ENCODE measurements at places on chromosomes 4 and X.

DNA sequence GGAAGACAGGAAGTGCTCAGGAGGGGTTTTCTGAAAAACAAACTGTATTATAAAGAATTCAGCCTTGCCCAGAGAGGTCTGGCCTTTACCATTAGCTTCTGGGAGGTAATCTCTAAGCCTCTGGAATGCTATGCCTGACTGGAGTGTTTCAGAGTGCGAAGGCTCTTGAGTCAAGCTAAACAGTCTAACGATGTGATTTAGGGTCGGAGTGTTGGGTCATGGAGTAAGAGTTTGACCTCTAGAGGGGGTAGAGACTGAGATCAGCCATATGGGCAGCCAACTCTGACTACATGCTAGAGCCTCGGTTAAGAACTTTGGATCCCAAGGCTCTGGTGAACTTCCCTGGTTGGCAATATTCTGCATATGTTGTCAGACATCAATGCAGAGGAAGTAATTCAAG is 15.0 kb downstream of the BOD1L1 start:
- no peak for DNase-seq

DNA sequence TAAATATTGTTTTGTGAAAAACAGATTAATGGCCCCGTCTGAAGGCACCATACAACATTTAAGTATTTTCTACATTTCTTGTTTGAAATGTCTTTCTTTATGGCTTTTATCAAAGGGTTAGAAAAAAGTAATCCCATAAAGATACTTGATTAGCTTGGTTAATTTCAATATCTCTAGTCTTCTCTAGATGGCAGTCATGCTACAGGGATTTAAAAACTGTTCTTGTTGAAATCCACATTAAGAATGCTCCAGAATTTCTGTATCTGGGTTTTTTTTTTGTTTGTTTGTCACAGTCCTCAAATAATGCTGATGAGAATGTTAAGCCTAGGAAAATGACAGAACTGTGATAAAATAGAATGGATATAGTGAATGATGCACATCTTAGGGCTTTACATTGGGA is 109.0 kb upstream of the AADAT start:
- DNase-seq = no peak

- DNase-seq = peak; percentile 11
Observed at GRCh38 chr4:139453041-139453370, 915 bp upstream of the RAB33B start.

GRCh38 chr4:122591196-122591595 is 29.7 kb downstream of the IL21 start:
- DNase-seq = no peak

GRCh38 chr4:157014621-157015591 is 43.3 kb upstream of the PDGFC start:
- DNase-seq = peak; percentile 74

- DNase-seq = no peak
Observed at GRCh38 chr4:56861360-56861759, 39.9 kb upstream of the SPINK2 start.

DNA sequence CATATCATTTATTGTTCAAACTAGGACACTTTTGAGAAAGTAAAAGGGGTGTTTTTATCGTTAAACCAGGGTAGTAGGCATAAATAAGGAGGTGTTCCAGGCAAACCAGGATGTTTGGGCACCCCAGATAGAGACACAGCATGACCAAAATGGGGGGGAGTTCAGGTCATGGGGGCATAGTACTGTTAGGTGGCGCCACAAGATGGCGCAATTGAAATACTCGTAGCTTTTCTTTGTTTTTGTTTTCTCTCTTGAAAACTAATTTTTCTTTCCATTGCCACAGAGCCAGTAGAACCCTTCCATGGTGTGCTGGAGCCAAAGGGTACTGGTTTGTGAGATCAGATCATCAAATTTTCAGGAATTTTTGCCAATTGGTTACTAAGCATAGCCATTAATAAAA is 283.4 kb downstream of the BCOR start:
- DNase-seq = no peak

DNA sequence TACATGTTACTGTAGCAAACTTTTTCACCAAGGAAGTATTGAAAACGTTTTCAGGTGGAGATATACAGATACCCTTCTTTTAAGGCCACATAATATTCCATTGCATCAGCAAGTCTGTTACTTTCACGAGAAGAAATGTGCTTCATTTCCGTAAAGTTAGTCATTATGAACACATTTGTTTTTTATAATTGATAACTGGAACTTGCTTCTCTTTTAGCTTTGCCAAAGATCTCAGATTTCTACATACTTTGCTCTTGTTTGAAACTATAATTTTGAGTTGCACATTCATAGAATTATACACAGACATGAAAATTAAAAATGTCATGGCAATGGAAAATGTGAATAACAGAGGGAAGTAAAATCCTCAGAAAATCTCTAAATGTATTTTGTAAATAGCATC is 128.7 kb upstream of the GIMD1 start:
- DNase-seq = peak; percentile 27

GRCh38 chrX:2370456-2370855 is 130.3 kb downstream of the DHRSX start:
- DNase-seq = no peak

DNA sequence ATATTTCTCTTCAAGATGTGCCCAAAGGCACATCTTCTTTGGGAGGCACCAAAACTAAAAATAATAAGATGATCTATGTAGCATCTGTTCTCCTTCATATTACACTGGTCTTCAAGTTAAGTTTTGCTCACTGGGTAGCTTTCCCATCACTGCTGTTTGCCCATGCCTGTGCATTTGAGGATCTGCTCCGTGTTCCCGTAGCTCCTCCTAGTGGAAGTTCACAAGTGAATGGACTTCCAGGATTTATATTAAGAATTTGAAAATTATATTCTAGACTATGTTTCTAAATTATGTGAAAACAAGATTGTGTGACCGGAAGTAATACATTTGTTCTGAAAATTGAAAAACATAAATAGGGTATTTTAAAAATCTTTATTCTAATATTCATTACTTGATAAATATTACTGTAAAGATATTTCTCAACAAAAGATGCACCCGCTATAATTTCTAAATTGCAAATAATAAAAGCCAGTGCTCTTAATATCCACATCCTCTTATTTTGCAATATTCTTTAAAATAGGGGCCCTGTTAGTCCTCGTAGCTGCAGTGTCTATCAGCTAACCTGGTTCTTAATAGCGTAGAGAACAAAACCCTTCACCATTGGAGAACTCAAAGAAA is 147.7 kb downstream of the RBM46 start:
- DNase-seq = peak; percentile 29

DNA sequence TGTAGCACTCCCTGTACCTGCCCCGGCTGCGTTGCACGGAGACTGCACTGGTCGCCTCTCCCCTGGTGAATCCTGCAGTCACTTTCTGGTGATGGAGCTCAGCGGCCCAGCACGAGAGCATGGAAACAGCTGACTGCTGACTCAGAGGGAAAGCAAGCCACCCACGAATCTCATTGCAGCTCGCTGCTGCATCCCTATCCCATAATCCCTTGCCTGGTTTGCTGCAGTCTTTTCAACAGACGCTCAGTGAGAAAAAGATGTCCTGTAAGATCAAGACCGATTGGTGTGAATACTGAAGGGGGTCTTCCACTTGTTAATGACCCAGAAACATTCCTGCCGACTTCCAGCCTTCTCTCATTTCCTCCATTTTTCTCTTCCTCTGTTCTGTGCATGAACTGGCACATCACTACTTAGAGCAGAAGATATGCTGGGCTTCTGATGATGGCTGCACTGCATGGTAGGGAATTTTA is 52.9 kb downstream of the TRIM2 start:
- DNase-seq = peak; percentile 24

DNA sequence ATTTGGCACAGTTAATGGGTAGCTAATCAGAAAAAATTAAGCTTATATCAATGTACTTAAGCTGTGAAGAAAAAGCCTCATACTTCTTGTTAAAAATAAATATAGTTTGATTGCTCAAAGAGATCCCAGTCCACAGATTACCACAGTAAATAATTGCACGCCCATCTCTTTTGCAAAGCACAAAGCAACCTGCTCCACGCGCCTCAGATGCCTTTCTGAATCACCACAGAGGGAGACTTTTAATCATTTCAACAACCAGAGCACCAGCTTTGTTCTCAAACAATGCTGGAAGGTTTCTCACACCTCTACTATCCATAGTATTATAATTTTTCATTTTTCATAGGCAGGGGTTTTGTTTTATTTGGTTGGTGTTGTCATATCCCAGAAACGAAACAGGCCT is 338.6 kb upstream of the MAGEB2 start:
- DNase-seq = no peak

- DNase-seq = no peak
Observed at GRCh38 chr4:161197912-161198311, 965.9 kb downstream of the FSTL5 start.

DNA sequence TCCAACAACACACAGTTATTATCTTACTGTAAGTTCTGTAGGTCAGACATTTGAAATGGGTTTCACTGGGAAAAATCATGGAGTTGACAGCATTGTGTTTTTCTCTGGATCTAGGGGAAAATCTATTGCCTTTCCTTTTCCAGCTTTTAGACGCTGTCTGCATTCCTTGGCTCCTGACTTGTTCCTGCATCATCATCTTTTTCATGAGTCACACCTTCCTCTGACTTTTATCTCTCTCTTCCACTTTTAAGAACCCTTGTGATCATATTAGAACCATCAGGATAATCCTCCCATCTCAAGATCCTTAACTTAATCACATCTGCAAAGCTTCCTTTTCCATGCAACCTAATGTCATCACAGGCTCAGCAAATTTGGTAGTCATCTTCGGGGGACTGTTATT is 1454.8 kb downstream of the RPA4 start:
- DNase-seq = no peak

- DNase-seq = no peak
Observed at GRCh38 chr4:165738571-165738970, 134.5 kb upstream of the TLL1 start.

- DNase-seq = no peak
Observed at GRCh38 chrX:150558424-150558823, 10.0 kb upstream of the MTM1 start.

GRCh38 chrX:9396930-9397329 is 67.9 kb upstream of the TBL1X start:
- no peak for DNase-seq

DNA sequence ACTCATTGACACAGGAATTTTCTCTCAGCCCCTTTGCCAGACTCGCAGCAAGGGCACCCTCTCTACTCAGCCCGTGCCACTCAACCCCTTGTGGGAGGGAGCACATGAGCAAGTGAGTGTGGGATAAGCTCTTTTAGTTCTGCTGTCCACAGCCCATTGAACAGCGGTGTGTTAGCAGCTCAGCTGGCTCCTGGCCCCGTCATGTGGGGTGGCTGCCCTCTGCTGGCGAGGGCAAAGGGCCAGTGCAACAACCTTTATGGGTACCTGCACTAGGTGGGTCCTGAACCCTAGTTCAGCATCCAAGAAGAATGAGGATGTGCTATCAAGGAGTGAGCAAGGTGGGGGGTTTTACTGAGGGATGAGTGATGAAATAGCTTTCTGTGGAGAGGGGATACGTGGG is 85.0 kb upstream of the ZNF81 start:
- DNase-seq = no peak

DNA sequence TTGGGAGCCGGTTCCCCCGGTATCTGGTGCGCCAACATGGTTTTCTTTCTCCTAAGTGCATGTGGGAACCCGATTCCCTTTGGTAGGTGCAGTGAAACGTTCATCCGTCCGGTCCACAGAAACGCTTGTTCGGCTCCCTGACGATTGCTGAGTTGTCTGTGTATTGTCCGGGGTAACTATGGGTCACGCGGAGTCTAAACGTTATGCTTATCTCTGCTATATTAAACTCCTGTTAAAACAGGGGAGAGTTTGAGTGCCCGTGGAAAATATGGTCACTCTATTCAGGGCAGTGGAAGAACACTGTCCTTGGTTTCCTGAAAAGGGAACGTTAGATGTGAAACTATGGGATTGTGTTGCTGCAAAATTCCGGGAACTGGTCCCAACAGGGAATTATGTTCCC is 32.4 kb upstream of the MGST2 start:
- no peak for DNase-seq

- no peak for DNase-seq
Observed at GRCh38 chr4:129346036-129346435, 250.1 kb downstream of the C4orf33 start.

DNA sequence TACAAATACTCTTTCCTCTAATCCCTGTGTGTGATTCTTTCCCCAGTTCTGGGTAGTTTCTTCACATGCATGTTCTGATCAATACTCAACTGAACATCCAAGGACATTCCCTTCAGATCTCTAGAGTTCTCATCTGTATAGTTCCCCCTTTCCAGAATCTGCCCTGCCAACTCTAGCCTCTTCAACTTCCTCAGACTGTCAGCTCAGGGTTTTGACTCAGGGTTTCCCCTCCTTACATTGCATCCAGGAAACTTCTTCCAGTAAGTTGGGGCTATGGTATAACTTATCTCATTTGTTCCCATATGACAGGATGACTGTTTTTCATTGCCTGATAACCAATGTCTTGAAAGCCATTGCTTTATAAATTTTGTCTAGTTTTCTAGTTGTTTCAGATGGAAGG is 14.2 kb upstream of the ANKRD17 start:
- no peak for DNase-seq

GRCh38 chr4:110953191-110953590 is 330.3 kb upstream of the PITX2 start:
- DNase-seq = no peak

GRCh38 chr4:185040523-185040922 is 22.2 kb downstream of the HELT start:
- no peak for DNase-seq

DNA sequence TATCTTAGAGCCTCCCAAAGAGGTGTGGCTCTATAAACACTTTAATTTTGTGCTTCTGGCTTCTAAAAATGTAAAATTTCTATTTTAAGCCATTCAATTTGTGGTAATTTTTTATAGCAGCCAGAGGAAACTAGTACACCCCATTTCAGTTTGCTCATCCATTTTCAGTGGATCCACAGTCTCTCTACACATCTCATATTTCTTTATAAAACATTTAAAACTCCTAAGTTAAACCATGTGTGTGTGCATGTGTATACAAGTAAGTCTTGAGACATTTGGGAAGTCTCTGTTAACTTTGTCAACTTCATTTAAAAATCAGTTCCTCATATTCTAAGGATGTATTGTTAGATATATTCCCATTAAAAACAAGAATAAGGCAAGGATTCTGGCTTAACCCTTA is 273.2 kb downstream of the IL15 start:
- DNase-seq = peak; percentile 64

- DNase-seq = no peak
Observed at GRCh38 chr4:144969821-144970220, 128.2 kb downstream of the ANAPC10 start.

- DNase-seq = no peak
Observed at GRCh38 chr4:2786152-2786671, 6.7 kb upstream of the SH3BP2 start.

DNA sequence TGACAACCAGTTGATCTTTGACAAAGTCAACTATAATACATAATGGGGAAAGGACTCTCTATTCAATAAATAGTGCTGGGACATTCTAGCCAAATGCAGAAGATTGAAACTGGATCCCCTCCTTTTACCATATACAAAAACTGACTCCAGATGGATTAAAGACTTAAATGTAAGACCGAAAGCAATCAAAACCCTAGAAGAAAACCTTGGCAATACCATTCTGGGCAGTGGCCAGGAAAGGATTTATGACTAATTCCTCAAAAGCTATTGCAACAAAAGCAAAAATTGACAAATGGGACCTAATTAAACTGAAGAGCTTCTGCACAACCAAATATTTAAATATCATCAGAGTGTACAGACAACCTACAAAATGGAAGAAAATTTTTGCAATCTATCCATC is 185.1 kb downstream of the NPNT start:
- DNase-seq = no peak

- no peak for DNase-seq
Observed at GRCh38 chr4:20528508-20528907, 171.8 kb upstream of the PACRGL start.

- DNase-seq = no peak
Observed at GRCh38 chrX:54181202-54181953, 1.7 kb downstream of the FAM120C start.

Measured in AG09309 (cell line).